Fibroblast of skin of left biceps (primary cell): ENCODE measurements at places on chromosomes 1 and 21.

GRCh38 chr1:200115532-200115931, 88.0 kb downstream of the NR5A2 start:
- DNase-seq, result no peak

- DNase-seq, result no peak
These were observed 93.3 kb upstream of the ATP1A1 start for GRCh38 chr1:116279715-116280114.

DNA sequence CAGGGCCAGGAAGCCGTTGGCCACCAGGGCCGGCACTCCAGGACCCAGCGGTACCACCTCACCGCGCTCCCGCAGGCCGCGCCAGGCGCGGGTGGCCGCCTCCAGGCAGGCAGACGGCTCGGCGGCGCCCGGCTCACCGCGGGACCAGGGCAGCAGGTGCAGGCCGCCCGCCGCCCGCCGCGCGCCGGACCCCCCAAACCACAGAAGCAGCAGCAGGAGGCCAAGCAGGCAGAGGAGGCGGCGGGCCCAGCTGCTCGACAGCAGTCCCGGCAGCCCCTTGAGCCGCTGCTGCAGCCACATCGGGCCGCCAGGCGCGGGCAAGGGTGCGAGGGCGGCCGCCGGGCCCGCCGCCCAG, 312 bp downstream of the KIAA2013 start:
- no peak for DNase-seq

GRCh38 chr1:182410620-182411273, 10.3 kb upstream of the TEDDM1 start:
- no peak for DNase-seq

GRCh38 chr1:156584813-156585212, 5.3 kb downstream of the TTC24 start:
- no peak for DNase-seq
